ENCODE measurements at places on chromosomes 13 and 19. TPM values are rescaled to one million over a fixed set of nuclear protein-coding genes. Genes with fewer than 3 reads are reported as not detected.

PSG1 gene
- total RNA-seq: not detected

SHISA2 gene
- total RNA-seq: 0.43 TPM

ACP7 gene
- not detected for total RNA-seq

ZNF534 gene
- not detected for total RNA-seq

ZNF284 gene
- not detected for total RNA-seq

PINLYP gene
- total RNA-seq: not detected

GRCh38 chr19:47109541-47110375 lies 3.8 kb downstream of the ZC3H4 start:
- peak overlapping the region; percentile 100 for H3K27ac ChIP-seq

DNA sequence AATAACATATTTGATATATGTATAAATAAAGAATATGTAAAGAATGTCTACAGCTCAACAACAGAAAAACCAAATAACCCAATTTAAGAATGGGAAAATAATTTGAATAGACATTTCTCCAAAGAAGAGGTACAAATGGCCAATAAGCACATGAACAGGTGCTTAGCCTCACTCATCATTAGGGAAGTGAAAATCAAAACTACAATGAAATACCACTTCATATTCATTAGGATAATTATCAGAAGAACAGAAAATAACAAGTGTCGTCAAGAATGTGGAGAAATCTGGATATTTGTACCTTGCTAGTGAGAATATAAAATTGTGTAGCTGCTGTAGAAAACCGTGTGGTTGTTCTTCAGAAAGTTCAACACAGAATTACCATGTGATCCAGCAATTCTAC lies 8.4 kb upstream of the SUPT20H start:
- no peak overlapping the region for H3K4me3 ChIP-seq
- no peaks in the 10 kb centered on the region for H3K27me3 ChIP-seq
- H3K4me1 ChIP-seq: no peaks in the 10 kb centered on the region
- no peak for DNase-seq
- no peaks in the 10 kb centered on the region for H3K36me3 ChIP-seq

DNA sequence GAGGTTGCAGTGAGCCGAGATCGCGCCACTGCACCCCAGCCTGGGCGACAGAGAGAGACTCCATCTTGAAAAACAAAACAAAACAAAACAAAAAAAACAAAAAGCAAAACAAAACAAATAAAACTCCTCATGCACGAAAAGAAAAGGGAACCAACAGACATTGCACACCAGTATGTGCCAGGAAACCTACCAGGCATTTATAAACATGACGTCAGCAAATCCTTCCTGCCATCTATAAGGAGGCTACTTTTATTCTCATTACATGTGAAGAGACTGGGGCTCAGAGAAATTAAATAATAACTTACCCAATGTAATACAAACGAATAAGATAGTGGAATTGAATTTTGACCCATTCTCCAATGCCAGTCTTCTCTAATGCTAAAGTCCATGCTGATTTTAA lies 197.2 kb downstream of the NUFIP1 start:
- no peaks in the 10 kb centered on the region for H3K36me3 ChIP-seq
- H3K27ac ChIP-seq: no peak overlapping the region
- H3K27me3 ChIP-seq: no peaks in the 10 kb centered on the region
- H3K4me3 ChIP-seq: no peak overlapping the region
- peaks cover 34% of the 10 kb centered on the region for H3K4me1 ChIP-seq
- no peak for DNase-seq

- H3K27ac ChIP-seq: no peak overlapping the region
- no peak for DNase-seq
- H3K27me3 ChIP-seq: no peaks in the 10 kb centered on the region
- no peaks in the 10 kb centered on the region for H3K36me3 ChIP-seq
- H3K4me3 ChIP-seq: no peak overlapping the region
These were observed 417.4 kb downstream of the EFNB2 start for GRCh38 chr13:106118050-106118449.

DNA sequence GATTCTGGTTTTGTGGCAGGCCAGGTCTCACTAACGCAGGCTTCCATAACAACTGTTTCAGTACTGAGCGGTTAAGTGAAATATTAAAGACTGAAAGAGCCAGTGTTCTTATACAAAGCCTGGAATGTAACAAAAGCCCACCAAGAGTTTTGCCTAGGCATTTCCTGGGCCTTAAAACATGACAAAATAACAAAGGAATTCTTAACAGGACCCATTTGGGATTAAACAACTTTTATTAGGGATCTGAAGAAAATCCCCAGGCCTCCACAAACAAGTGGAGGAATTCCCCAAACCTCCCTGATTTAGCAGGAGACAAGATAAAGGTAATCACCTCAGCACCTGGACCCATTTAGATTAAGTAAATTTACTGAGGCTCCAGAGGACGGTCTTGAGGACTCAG lies 799.7 kb upstream of the SPRY2 start:
- no peaks in the 10 kb centered on the region for H3K27me3 ChIP-seq
- no peaks in the 10 kb centered on the region for H3K4me1 ChIP-seq
- no peak overlapping the region for H3K27ac ChIP-seq
- H3K36me3 ChIP-seq: no peaks in the 10 kb centered on the region
- no peak for DNase-seq

DNA sequence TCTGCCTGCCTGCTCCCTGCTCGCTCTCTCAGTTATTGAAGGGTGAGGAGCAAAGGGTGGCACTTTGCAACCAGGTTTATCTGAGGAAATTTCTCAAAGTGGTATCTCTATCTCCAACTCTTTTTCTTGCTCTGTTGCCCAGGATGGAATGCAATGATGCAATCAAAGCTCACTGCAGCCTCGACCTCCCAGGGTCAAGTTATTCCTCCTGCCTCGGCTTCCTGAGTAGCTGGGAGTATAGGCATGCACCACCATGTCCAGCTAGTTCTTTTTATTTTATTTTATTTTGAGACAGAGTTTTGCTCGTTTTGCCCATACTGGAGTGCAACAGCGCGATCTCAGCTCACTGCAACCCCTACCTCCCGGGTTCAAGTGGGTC lies 4.9 kb downstream of the ACTMAP start:
- H3K27ac ChIP-seq: peak overlapping the region; percentile 24
- DNase-seq: no peak
- no peaks in the 10 kb centered on the region for H3K27me3 ChIP-seq

DNA sequence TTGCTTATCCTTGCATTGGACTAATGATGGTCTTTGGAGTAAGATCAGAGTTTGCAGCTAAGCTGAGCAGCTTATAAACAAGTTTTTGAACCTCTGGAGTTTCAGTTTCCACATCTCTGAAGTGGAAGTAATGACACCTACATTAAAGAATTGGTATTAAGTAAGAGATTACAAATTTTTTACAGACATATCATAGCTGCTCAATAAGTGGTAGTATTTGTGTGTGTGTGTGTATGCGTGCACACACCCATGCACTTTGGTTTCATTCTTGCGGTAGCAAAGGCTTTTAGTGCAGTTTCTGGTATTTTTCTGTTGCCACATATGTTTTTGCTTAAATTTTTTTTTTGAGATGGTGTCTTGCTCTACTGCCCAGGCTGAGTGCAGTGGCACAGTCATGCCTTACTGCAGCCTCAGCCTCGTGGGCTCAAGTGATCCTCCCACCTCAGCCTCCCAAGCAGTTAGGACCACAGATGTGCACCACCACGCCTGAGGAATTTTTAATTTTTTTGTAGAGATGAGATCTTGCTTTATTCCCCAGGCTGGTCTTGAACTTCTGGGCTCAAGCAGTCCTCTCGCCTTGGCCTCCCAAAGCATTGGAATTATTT lies 4.5 kb downstream of the NAA16 start:
- H3K27me3 ChIP-seq: no peaks in the 10 kb centered on the region
- peak overlapping the region; percentile 38 for H3K27ac ChIP-seq
- H3K36me3 ChIP-seq: no peaks in the 10 kb centered on the region
- H3K4me3 ChIP-seq: no peak overlapping the region

DNA sequence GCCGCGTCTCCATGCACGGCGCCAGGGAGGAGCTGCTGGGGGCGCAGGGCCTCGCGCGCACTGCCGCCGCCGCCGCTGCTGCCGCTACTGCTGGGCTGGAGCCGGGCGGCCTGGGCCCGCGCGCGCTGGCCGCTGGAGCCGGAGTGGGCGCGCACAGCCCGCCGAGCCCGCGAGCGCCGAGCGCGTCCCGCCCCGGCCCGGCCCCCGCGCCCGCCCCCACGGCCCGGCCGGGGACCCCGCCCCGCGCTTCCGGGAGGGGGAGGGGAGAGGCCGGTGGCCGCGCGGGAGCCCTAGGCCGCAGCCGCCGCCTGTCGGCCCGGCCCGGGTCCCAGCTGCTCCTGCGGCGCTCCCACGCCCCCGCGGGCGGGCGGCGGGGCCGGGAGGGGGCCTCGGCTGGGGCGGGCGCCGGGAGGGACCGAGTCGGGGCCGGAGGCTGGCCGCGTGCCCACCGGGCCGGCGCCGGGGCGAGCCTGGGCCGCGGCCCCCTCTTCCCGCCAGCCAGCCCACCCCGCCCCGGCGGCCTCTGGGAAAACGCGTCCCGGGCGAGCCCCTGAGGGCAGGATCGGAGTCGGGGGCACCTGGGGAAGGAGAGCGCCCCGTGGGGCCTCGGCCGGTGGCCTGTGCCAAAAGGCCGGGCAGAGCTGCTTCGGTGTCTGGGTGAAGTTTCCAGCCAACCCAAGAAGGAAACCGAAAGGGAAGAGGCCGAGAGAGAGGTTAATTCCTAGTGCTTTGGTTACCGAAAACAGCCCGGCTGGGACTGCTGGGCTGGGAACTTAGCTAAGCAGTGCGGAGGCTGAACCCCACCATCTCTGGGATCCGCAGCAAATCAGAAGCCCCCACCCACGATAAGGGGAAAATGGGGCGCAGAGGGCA lies at the start of gene STK24:
STK24 (minus strand) TSS at position 145 of the 873 bp plus-strand sequence. CDS start 321 bp downstream, outside the sequence.
- H3K4me1 ChIP-seq: peaks cover 18% of the 10 kb centered on the region
- peak; percentile 92 for DNase-seq
- H3K36me3 ChIP-seq: no peaks in the 10 kb centered on the region

GRCh38 chr19:19538785-19539166 lies 711 bp downstream of the CILP2 start:
- H3K4me3 ChIP-seq: no peak overlapping the region
- H3K27me3 ChIP-seq: peaks cover 81% of the 10 kb centered on the region
- DNase-seq: peak; percentile 61

DNA sequence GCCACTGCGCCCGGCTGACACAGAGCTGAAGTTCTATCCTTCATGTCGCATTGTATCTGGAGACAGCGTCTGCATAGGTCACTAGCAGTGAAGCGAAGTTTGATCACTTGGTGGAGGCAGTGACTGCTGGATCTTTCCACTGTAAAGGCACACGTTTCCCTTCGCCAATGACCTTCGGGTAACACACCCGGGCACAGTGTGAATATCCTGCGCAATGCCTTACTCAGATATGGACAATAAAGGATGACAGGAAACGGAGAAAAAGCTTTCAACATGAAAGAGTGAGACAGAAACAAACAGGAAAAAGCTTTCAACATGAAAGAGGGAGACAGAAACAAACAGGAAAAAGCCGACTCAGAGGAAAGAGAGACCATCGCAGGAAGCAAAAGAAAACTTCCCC lies 17.1 kb downstream of the ARL11 start:
- peaks cover 10% of the 10 kb centered on the region for H3K4me1 ChIP-seq
- no peak overlapping the region for H3K4me3 ChIP-seq
- DNase-seq: no peak

GRCh38 chr19:48695743-48696352 lies at the start of gene FUT2:
Gene FUT2, plus strand, starts transcription at chr19:48695971. Its CDS starts 6,986 bp downstream, at chr19:48702957.
- H3K4me1 ChIP-seq: peaks cover 33% of the 10 kb centered on the region
- H3K4me3 ChIP-seq: peak within 1 kb of the TSS; percentile 53
- peaks cover 23% of the 10 kb centered on the region for H3K27me3 ChIP-seq

DNA sequence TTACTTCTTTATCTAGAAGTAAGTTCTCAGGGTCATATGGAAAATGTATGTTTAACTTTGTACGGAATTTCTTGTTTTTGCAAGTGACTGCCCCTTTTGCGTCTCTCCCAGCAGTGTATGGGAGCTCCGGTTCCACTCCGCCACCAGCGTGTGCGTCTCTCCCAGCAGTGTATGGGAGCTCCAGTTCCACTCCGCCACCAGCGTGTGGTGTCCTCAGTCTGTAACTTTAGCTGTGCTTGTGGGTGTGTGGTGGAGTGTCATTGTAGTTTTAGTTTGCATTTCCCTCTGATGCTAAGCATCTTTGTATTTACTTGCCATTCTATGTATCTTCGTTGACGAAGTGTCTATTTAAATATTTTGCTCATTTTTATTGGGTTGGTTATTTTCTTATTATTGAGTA lies 2.4 kb downstream of the CUL4A start:
- no peaks in the 10 kb centered on the region for H3K27me3 ChIP-seq
- peaks cover 63% of the 10 kb centered on the region for H3K4me1 ChIP-seq
- H3K36me3 ChIP-seq: no peaks in the 10 kb centered on the region
- no peak overlapping the region for H3K4me3 ChIP-seq

GRCh38 chr19:35045667-35046300 lies 4.3 kb downstream of the HPN start:
- H3K36me3 ChIP-seq: no peaks in the 10 kb centered on the region
- peaks cover 19% of the 10 kb centered on the region for H3K4me1 ChIP-seq
- H3K27ac ChIP-seq: no peak overlapping the region
- H3K4me3 ChIP-seq: no peak overlapping the region
- no peak for DNase-seq

DNA sequence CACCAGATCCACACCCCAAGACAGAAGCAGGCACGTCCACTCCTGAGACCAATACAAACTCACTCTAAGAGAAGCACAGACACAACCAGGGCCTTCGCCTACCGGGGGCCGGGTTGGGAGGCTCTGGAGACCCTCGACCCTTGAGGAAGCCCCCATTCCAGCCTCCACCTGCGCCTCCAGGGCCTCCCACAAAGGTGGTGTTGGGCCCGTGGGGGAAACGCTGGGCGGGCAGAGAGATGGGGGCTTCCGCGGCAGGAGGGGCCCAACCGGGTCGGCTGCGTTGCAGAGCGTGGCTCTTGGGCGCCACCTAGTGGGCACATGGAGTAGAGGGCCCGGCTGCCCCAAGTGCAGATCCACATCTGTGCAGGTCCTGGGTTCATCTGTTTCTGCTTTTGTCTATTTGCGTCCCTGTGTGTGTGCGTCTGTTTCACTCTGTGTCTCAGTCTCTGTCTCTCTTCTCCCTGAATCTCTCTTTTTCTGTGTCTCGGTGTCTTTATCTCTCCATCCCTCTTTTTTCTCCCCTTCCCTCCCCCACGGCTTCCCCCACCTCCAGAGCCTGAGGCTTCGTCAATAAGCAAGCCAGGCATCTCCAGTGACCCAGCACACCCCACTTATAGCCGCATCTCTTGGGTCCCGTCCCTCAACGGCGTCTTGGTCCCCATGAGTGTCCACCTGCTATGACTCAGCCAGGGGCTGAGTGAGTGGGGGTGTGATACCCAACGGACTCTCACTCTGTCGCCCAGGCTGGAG lies 10.5 kb upstream of the TINCR start:
- peaks cover 19% of the 10 kb centered on the region for H3K36me3 ChIP-seq
- H3K27me3 ChIP-seq: no peaks in the 10 kb centered on the region
- peak; percentile 92 for DNase-seq
- H3K4me3 ChIP-seq: no peak overlapping the region

DNA sequence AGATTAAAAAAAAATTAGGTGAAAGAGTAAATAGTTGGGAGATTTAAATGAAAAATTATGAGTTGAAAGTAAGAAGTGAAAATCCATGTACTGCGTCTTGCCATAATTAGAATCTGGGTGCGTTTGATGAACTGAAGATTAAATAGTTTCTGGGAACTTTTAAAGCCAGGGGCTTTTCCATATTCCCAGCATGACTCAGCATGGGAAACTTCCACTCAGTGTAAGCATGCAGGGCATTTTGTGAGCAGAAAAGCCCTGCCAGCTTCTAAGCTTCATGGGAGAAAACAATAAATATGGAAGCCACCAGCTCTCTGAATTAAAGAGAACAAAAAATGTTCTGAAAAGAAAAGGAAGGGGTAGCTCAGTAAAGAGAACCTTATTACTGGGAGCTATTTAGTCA lies 62.0 kb upstream of the EDNRB start:
- no peak overlapping the region for H3K4me3 ChIP-seq
- peak overlapping the region; percentile 2 for H3K27ac ChIP-seq

- no peaks in the 10 kb centered on the region for H3K27me3 ChIP-seq
- no peaks in the 10 kb centered on the region for H3K4me1 ChIP-seq
- no peak overlapping the region for H3K4me3 ChIP-seq
- no peak overlapping the region for H3K27ac ChIP-seq
These were observed 43.4 kb upstream of the MED4 start for GRCh38 chr13:48138270-48138669.
